GM06990 (cell line): ENCODE measurements at places on chromosomes 11 and 22.

DNA sequence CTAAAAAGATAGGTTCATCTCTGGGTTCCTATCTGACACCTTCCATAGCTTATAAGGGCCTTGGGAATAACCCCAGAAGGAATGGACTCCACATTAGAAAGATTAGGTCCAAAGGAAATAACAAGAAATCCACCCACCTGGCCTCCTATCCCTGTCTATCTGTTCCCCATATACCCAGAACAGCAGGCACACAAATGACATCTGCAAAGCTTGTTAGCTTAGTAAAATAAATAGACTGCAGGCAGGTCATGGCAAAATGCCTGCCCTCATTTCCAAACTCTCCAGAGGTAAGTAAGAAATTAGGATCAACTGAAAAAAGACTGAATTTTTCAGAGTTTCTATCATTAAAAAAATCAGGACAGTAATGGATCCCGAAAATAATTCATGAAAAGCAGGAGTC, 489.5 kb downstream of the DLG2 start:
- no peak for DNase-seq

DNA sequence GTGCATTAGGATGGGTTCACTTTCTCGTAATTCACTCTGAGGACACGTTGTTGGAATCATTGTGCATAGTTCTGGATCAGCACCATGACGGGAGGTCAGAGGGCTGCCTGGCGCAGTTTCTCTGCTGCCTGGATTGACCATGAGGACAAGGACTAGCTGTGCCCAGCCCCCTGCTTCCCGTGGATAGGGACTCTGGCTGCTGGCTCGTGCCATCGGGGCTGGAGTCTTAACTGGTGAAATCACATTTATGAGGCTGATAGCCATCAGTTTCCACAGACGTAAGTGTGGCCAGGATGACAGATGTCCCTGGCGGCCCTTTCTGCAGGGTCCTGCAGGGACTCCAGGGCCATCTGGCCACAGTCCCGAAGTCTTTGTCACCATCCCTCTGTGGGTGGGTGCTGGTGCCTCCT, 24.1 kb upstream of the GRAMD4 start:
- DNase-seq, result no peak

DNA sequence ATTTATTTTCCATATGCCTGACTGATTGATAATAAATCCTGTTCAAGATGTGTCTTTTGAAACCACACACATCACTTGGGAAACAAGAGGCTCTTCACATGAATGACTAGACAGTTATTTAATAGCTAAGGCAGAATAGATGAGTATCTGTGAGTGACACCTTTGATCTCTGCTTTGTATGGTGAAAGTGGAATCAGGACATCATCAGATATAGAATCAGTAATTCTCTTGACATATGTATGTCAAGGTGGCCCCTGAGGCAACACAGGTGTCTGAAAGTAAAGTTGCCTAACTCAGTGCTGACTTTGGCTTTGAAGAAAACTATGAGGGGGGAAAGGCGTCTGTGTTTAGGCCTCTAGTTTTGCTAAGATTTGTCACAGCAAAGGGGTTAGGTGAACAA, 11.5 kb upstream of the CASP4 start:
- no peak for DNase-seq

DNA sequence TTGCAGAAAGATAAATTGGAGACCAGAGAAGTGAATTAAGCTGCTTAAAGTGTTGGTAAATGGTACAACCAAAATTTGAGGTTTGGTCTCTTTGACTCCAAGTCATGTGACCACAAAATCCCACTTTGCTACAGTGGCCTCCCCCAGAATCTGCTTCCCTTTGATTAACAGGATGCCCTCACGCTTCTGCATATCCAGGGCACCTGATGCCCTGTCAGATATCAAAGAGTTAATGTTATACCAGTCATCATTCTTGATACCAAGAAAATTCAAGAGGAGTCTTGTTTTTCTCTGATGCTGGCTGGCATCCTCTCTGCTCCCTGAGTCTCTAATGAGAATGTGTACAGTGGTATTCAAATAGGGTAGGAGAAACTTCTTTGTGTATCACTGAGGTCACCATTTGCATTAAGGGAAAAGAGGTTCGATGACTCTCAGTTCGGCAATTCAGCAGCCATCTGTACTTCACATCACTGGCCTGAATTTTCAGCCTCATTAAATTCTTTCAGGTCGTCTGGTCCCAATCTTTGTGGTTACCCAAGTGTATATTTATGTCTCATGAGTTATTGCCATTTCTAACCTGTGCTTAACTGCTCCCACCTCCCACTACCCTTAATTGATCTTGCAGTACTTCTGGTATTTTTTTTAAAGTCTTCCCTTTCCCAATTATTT, 73.9 kb downstream of the BDNF start:
- no peak for DNase-seq

DNA sequence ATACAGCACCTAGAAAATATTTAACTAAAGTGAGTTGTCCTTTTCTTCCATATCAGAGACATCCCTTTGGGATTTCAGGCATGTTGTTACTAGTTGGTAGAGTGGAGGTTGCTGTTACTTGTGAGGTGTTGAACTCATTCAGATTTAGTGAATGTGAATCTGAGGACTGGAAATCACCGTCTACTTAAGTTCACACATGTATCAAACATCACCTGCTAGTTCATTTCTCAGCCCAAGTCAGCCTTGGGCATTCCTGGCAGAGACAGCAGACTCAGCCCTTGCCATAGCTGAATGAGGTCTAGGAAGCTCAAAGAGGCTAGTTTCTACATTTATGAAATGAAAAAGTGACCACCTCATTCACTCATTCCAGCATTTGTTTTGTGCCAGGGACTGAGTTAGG, 9.7 kb downstream of the KDELR3 start:
- DNase-seq, result no peak

- no peak for DNase-seq
Measured at GRCh38 chr11:17601676-17602075, 54.6 kb downstream of the OTOG start.

DNA sequence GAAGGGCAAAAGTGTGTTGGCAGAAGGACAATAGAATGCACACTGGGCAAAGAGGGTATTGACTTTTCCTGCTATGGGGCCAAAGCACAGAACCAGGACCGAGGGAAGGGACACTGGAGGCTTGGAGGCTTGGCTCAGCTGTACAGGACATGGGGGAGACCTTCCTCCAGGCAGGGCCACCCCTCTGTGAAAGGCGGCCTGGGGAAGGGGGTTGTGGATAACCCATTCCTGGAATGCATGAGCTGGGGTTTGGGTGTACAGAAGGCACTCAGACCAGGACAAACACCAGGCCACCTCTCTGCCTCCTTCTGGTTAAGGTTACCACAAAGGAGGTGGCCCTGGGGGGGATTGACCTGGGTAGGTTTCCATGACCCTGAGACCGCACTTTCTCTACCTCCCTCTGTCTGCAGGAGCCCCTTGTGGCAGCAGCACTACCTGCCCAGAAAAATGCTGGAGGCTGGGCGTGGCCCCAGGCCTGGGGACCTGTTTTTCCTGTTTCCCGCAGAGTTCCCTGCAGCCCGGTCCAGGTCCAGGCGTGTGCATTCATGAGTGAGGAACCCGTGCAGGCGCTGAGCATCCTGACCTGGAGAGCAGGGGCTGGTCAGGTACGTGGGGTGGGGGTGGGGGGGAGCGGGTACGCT, 9.6 kb downstream of the P2RY2 start:
- no peak for DNase-seq
